ENCODE measurements at places on chromosomes 4 and X. TPM values are rescaled to one million over a fixed set of nuclear protein-coding genes. Genes with fewer than 3 reads are reported as not detected.

Gene IL2RG
- 8.9 TPM for total RNA-seq

Gene RNF212
- 5.8 TPM for total RNA-seq

Gene CT45A1
- not detected for total RNA-seq

Gene GPC3
- 44.7 TPM for total RNA-seq

Gene PNMA6F
- not detected for total RNA-seq

- DNase-seq = no peak
These were observed 108.3 kb downstream of the NLGN4X start for GRCh38 chrX:6120329-6120728.

GRCh38 chrX:27675493-27675892 is 85.3 kb downstream of the DCAF8L2 start:
- DNase-seq = no peak

GRCh38 chr4:123405267-123405865 is 8.8 kb downstream of the SPRY1 start:
- DNase-seq = no peak

DNA sequence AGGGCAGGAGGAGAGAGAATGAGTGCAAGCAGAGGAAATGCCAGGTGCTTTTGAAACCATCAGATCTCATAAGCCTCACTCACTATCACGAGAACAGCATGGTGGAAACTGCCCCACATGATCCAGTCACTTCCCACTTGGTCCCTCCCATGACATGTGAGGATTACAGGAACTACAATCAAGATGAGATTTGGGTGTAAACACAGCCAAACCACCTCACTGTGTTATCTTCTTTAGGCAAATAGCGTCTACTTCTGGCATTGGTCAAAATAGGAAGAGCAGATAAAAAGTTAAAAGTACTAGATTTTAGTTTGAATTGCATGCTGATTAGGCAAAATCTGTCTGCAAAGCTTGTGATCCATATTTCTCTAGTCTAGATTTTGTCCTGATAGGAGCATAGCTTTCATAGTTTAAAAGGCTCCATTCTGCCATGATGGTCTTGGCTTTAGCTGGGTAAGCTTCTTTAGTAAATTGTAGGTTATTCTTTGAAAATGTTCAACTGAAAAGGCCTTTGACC is 267.5 kb downstream of the NKX6-1 start:
- DNase-seq = no peak

DNA sequence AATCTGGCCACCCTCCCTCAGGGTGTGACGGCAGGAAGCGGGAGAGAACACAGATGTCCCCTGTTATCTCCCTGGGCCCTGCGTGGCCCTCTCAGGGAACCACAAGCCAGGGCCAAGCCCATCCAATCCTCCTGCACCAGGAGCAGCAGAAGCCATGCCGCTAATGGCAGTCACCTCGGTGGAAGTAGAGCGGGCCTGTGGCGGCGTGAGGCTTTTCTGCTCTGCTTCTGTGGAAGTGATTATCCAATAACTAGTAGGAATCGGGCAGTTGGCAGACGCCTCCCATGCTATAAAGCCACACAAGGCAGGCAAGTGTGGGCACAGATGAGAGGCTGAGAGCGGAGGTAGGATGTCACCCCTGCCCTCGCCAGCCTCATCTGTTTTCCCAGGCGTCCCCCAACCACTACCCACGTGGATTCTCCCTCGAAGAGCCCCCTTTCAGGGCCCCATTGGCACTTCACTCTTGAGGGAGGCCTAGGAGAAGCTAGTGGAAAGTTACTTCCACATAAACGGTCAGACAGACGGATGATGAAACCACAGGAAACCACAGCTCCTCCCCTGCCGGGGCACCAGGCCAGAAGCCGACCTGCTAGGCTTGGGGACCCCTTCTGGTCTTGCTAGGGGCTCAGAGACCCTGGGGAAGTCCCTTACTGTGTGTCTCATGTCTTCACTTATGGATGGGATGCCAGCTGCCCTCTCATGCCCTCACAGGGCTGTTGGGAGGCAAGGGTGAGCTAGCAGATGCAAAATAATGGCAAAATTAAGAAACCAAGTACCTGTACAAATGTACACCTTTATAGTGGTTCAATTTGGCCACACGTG is 18.8 kb upstream of the TMSB4X start:
- DNase-seq = no peak

GRCh38 chrX:843306-843705 is 212.7 kb downstream of the SHOX start:
- DNase-seq = no peak

DNA sequence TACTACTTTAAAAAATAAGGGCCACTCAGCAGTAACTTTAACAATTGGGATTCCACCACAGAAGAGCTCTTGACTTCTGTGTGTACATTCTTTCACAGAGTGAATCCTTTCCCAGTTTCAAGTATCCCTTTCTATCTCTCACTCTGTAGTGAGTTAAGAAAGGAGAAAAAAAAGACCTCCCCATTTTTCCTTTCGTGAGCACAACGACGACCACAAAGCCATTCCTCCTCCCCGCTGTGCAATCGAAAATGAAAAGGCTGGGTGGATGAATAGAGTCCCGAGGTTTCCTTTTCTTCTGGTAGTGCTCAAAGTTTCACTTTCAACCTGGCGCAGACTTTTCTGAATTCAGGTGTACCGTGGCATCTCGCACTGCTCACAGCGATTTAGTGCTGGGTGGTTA is 58.0 kb downstream of the TAB3 start:
- DNase-seq = no peak

DNA sequence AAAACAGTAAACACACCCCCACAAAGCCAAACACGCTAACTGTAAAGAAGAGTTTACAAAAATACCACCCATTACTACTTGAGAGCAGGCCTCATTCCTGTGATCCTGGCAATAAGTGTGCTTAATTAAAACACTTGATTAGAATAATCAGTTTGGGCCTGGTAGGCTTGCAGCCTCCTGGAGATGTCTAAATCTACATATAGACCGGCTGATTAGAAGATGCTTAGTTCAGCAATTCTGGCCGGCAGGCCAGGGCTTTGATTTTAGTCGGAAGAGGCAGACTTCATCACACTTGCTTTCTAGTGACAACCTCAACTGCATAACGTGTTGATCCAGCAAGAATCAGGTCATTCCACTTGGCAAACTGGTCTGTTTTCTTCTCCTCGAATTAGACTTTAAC is 114.0 kb downstream of the DCTD start:
- DNase-seq = no peak

GRCh38 chrX:52979568-52979967 is 21.2 kb upstream of the FAM156A start:
- no peak for DNase-seq
